Right lobe of liver (tissue), 6 donors: ENCODE measurements at places on chromosomes 2 and 18. TPM values are rescaled to one million over a fixed set of nuclear protein-coding genes. Genes with fewer than 3 reads are reported as not detected.

The GNLY gene
- total RNA-seq: 1.5 TPM

DNA sequence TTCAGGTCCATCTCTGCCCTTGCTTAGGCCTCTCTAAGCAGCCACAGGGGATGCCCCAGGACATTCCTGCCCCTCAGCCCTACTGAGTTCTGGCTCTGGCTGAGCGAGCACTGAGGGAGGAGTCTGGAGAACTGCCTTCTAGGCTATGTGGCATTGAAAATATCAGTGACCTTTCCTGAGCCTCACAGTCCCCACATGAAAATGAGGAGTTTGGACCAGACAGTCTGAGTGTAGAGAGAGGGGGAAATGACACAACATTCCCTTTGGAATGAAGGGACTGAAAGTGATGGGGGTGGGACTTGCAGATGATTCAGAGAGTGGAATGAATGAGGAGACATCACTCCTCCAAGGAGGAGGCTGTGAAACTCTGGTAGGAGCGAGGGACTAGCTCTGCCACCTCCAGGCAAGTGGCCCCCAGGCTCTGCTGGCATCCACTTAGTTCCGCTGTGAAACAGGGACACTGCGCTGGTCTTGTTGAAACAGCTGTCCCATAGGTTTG is 8.0 kb downstream of the TNS1 start:
- DNase-seq: no peak

The TMEM178A gene
- 0.25 TPM for total RNA-seq

The METTL8 gene
- total RNA-seq: 6.5 TPM

The STPG4 gene
- not detected for total RNA-seq

The ACYP2 gene
- total RNA-seq: 14.0 TPM

The PARD6G gene
- total RNA-seq: 1.8 TPM

DNA sequence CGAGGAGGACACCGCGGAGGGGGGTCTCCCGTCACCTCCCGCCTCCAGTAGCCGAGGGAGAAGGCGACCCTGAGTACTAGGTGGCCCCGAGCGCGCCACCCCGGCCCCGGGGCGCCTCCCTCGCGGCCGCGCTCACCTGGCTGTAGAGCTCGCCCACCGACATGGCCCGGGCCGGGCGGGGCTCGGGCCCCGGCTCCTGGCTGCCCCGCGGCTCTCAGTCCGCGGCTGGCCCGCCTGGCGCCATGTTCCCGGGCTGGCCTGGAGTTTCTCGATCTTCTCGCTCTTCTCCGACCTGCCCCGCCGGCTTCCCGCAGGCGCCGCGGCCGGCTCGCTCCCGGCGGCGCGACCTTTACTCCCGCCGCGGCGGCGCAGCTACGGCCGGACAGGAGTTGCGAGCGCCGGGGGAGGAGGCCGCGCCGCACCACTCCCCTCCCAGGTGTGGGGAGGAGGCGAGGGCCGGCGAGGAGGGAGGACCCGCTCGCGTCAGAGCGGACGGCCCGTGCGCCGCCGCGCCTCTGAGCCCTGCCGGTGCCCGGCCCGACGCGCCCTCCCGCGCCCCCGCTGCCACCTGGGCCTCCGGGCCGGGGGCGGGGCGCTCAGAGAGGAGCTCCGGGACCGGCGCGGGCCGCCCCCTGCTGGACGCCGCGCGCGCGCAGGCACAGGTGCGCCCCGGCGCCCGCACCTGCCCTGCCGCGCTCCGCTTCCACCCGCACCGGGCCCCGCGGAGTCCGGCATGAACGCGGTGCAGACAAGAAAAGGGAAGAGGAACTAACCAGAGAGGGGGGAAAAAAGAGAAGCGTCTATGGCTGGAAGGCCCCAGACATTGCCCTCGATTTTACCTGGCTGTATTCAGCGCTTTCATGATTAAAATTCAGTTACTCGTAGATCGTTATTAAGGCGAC is at the start of gene MYO5B:
TSS of gene MYO5B (minus strand) at position 517 of the 902 bp plus-strand sequence. CDS start at position 163, 354 bp downstream.
- DNase-seq: peak; percentile 93
